Activated naive CD8-positive, alpha-beta T cell treated with anti-CD3 and anti-CD28 coated beads, Interleukin-2, amount 10 ng/mL, durations not matched to agents 7 days and 5 days (primary cell): ENCODE measurements at places on chromosomes 3 and 15. TPM values are rescaled to one million over a fixed set of nuclear protein-coding genes. Genes with fewer than 3 reads are reported as not detected.

The UBA7 gene
- 310 TPM for total RNA-seq

GRCh38 chr3:164222197-164222596 is 856.1 kb downstream of the SI start:
- no peaks in the 10 kb centered on the region for H3K27me3 ChIP-seq
- H3K4me3 ChIP-seq: no peak overlapping the region
- no peak overlapping the region for H3K27ac ChIP-seq
- H3K36me3 ChIP-seq: no peaks in the 10 kb centered on the region
- H3K4me1 ChIP-seq: no peaks in the 10 kb centered on the region
- DNase-seq: no peak

DNA sequence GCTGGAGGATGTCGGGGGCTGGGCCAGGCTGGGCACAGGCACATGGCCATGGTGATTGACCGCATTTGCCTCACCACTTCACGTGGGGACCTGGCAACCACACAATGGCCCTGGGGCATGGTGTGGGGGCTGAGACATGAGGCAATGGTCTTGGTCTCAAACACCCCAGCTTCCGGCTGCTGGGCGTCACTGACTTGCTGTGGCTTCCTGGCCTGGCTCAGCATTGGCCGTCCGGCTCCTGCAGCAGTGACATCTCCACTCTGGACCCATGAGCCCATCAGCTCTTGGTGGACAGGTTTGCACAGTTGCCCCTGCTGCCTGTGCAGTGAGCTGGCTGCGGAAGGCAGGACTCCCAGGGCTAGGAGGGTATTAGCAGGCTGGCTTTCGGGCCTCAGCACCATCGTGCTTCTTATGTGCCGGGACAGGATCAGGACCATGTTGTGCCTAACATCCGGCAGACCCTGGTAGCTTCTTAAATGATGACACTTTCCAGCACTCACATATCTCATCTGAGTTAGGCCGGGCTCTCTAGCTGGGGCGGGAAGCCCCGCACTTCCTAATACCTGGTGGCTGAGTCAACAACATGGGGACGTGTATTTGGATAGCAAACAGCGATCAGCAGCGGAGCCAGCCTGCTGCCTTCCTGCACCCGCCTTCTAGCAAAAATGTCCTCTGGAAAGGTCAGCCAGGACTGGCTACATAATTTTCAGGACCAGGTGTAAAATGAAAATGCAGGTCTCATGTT is 34.1 kb downstream of the ZNF710 start:
- peaks cover 7% of the 10 kb centered on the region for H3K36me3 ChIP-seq
- DNase-seq: no peak
- peak overlapping the region; percentile 72 for H3K4me3 ChIP-seq
- H3K27ac ChIP-seq: peak overlapping the region; percentile 88

DNA sequence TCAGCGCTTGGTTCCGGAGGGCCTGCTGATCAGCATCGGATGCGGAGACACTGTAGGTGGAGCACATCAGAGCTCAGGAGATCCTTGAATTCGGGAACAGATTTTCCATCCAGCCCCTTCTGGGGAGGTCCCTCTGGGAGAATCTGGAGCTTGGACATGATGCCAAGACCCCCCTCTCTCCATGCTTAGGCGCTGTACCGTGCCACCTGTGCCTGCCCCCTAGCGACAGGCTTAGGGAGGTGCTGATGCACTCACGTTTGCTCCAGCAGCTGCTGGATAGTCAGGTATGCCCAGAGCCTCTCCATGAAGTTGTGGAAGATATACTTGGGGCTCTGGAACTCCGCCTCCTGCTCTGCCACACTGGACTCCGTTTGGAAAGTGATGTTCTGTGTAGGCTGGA is 9.7 kb downstream of the ITIH4 start:
- peaks cover 2% of the 10 kb centered on the region for H3K4me1 ChIP-seq
- H3K27ac ChIP-seq: no peak overlapping the region
- DNase-seq: no peak

DNA sequence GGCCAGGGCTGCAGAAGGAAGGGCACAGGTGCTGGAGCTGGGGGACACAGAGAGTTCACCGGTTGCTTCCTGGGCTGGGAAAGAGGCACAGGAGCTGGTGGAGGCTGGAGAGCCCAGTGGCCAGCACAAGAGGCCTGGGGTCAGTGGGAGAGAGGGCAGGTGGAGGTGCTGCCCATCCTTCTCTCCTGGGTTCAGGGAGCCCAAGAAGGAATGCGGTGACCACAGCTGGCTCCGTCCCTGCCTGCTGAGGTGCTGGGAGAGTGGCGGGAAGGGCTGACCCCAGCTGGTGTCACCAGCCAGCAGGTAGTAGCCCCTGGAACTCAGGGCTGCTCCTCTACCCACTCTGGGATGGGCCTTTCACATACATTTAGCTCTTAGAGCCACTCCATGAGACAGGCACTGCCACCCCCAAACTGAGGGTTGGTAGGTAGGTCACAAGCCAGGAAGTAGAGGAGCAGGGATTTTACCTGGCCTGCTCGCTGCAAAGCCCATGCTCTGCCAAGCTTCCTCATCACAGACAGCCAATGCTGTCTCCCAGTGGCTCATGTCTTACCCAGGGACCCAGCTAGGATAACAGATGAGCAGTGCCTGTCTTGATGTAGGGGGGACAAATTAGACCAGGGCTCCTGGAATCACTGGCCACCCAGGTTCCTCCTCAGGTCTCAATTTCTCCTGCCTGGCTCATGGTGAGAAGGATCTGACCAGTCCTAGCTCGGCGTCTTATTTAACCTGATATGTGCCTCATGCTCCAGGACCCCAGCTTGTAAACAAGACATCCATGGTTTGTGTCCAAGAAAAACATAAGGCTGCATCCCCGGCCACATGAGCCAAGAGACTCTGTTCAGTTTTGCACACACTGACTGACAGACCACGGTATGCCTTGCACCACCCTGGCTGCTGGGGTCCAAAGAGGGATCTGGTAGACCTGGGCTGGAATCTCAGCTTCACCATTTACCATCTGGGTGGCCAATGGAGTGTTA is 119.2 kb downstream of the CORO2B start:
- no peak overlapping the region for H3K27ac ChIP-seq
- H3K4me3 ChIP-seq: no peak overlapping the region
- DNase-seq: no peak
- peaks cover 6% of the 10 kb centered on the region for H3K4me1 ChIP-seq

GRCh38 chr3:188901126-188901525 is 270.6 kb upstream of the TPRG1 start:
- H3K36me3 ChIP-seq: no peaks in the 10 kb centered on the region
- no peak overlapping the region for H3K27ac ChIP-seq
- DNase-seq: no peak
- H3K27me3 ChIP-seq: no peaks in the 10 kb centered on the region
- no peak overlapping the region for H3K4me3 ChIP-seq
- no peaks in the 10 kb centered on the region for H3K4me1 ChIP-seq

GRCh38 chr15:40241269-40242212 is 2.7 kb downstream of the PAK6 start:
- peaks cover 20% of the 10 kb centered on the region for H3K27me3 ChIP-seq
- no peak overlapping the region for H3K4me3 ChIP-seq
- peaks cover 7% of the 10 kb centered on the region for H3K4me1 ChIP-seq
- no peak overlapping the region for H3K27ac ChIP-seq
- DNase-seq: no peak
- no peaks in the 10 kb centered on the region for H3K36me3 ChIP-seq
